ENCODE measurements at places on chromosomes 4 and X. TPM values are rescaled to one million over a fixed set of nuclear protein-coding genes. Genes with fewer than 3 reads are reported as not detected.

DNA sequence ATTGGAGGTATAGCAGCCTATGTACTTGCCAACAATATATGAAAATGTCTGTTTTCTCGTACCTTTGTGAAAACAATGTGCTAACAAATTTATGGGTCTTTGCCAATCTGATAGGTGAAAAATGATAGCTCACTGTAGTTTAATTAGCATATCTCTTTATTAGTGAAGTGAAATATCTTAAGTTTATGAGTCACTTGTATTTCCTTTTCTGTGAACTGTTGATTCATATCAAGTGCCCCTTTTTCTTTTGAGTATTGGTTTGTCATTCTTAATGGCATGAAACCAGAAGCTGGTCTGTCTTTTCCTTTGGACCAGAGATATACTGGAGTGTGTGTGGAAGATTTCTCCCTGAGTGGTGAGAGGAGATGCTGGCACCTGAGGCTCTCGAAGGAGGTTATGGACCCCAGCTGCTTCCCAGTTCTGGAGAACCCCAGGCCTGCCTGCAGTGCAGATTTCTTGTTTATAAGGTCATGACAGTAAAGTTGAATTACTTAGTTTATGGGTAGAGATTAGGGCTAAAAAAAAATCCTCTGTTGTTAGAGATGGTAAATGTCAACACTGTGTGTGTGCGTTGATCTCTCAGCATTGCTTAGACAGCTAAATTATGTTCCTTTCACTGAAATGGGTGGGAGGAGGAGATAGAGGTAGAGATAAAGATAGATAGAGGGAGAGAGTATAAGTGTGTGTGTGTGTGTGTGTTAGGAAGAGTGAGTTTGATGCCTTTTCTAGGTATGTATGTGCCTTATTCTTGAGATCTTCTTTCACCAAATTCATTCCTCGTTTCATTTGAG, 89.9 kb downstream of the REPS2 start:
- H3K4me1 ChIP-seq = no peaks in the 10 kb centered on the region
- no peaks in the 10 kb centered on the region for H3K27me3 ChIP-seq
- no peak overlapping the region for H3K4me3 ChIP-seq
- no peak for DNase-seq
- no peak overlapping the region for H3K27ac ChIP-seq
- no peaks in the 10 kb centered on the region for H3K36me3 ChIP-seq

GRCh38 chr4:25085671-25086070, 54.9 kb upstream of the LGI2 start:
- H3K36me3 ChIP-seq = no peaks in the 10 kb centered on the region
- peak overlapping the region; percentile 91 for H3K27ac ChIP-seq
- H3K4me3 ChIP-seq = no peak overlapping the region
- H3K27me3 ChIP-seq = peaks cover 5% of the 10 kb centered on the region
- H3K4me1 ChIP-seq = peaks cover 56% of the 10 kb centered on the region
- DNase-seq = peak; percentile 22

GRCh38 chrX:123807835-123808416, 51.9 kb upstream of the XIAP start:
- no peaks in the 10 kb centered on the region for H3K36me3 ChIP-seq
- peaks cover 11% of the 10 kb centered on the region for H3K4me1 ChIP-seq
- no peak for DNase-seq
- H3K4me3 ChIP-seq = no peak overlapping the region
- no peaks in the 10 kb centered on the region for H3K27me3 ChIP-seq
- no peak overlapping the region for H3K27ac ChIP-seq

- no peak for DNase-seq
- no peak overlapping the region for H3K4me3 ChIP-seq
- no peaks in the 10 kb centered on the region for H3K27me3 ChIP-seq
- H3K36me3 ChIP-seq = no peaks in the 10 kb centered on the region
- H3K27ac ChIP-seq = no peak overlapping the region
These were observed 53.0 kb upstream of the RPS6KA6 start for GRCh38 chrX:84240848-84241565.

The TSC22D3 gene
- total RNA-seq = 58.9 TPM

The CT45A1 gene
- total RNA-seq = not detected

- DNase-seq = no peak
- no peak overlapping the region for H3K4me3 ChIP-seq
- H3K36me3 ChIP-seq = no peaks in the 10 kb centered on the region
- no peak overlapping the region for H3K27ac ChIP-seq
- H3K27me3 ChIP-seq = peaks cover 6% of the 10 kb centered on the region
- H3K4me1 ChIP-seq = no peaks in the 10 kb centered on the region
These were observed 172.0 kb downstream of the AASDH start for GRCh38 chr4:56215141-56215783.

GRCh38 chr4:65653740-65654361, 16.4 kb downstream of the EPHA5 start:
- no peaks in the 10 kb centered on the region for H3K4me1 ChIP-seq
- H3K4me3 ChIP-seq = no peak overlapping the region
- no peak for DNase-seq
- no peaks in the 10 kb centered on the region for H3K36me3 ChIP-seq
- H3K27ac ChIP-seq = no peak overlapping the region

DNA sequence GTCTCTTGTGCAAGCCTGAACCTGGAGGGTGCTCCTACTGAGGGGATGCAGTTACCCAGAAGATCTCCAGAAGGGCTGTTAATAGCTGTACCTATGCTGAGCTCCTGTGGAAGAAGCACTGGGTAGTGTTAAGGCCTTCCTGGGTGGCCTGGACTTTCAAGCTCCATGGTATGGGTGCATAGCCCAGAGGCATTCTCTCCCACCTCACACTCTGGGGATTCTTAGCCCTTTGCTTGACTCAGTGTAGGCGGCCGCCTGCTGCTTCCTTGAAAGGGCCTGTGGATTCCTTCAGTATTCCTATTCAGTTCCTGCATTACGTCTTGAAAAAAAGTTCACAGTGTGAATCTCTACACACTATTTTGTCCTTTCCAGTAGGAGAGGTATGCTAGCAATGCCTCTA, 235.7 kb upstream of the MAGEB16 start:
- H3K4me3 ChIP-seq = no peak overlapping the region
- no peaks in the 10 kb centered on the region for H3K4me1 ChIP-seq
- H3K27ac ChIP-seq = no peak overlapping the region
- no peaks in the 10 kb centered on the region for H3K36me3 ChIP-seq
- H3K27me3 ChIP-seq = no peaks in the 10 kb centered on the region
- no peak for DNase-seq

The FAT4 gene
- total RNA-seq = 6.7 TPM

DNA sequence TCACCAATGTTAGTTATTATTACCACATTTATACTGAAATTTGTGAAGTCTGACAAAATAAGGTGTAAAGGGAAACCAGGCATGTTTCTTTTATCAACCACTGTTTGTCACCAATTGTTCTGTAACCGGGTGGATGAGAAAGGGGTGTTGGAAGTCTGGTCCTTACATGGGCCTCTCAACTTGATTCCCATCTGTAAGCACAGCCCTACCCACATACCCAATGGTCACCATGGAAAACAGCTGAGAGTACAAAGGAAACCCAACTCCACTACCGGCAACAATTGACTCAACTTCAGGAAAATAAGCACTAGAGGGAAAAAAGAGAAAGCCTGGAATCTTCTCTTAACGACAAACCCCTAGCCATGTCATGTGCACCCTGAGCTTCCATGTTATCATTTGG, 70.8 kb upstream of the PTCHD1 start:
- no peaks in the 10 kb centered on the region for H3K4me1 ChIP-seq
- no peaks in the 10 kb centered on the region for H3K36me3 ChIP-seq
- H3K27ac ChIP-seq = no peak overlapping the region
- no peak for DNase-seq
- H3K27me3 ChIP-seq = no peaks in the 10 kb centered on the region
- H3K4me3 ChIP-seq = no peak overlapping the region

The GPRASP2 gene
- 14.5 TPM for total RNA-seq

The DNAAF6 gene
- not detected for total RNA-seq

DNA sequence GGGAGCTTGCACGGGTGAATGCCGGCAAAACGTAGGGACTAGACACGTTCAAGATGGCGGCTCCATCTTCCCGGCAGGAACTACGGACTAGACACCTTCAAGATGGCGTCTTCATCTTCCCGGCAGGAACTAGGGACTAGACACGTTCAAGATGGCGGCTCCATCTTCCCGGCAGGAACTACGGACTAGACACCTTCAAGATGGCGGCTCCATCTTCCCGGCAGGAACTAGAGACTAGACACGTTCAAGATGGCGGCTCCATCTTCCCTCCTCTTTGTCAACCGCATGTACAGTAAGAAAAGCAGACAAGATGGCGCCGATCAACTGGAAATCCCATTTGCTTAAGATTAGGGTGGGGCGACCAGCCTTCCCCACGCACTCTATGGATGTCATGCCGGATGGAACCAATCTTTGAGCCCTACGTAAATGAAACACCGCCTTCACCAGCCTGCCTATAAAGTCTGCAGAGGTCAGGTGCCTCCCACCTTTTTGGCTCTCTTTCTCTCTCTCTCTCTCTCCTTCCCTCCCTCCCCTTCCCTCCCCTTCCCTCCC, 222.4 kb downstream of the CRLF2 start:
- H3K27me3 ChIP-seq = no peaks in the 10 kb centered on the region
- peak; percentile 25 for DNase-seq
- no peak overlapping the region for H3K4me3 ChIP-seq
- H3K36me3 ChIP-seq = no peaks in the 10 kb centered on the region

The INTS6L gene
- 2.3 TPM for total RNA-seq

All from left ventricle myocardium inferior (tissue), 1 donor.